Activated effector memory CD4-positive, alpha-beta T cell treated with Interleukin-2 at 50 U/mL for 16 hours (primary cell): ENCODE measurements at places on chromosomes 5 and 9.

GRCh38 chr9:126860757-126861466, 473 bp downstream of the ZBTB34 start:
- no peak for DNase-seq

DNA sequence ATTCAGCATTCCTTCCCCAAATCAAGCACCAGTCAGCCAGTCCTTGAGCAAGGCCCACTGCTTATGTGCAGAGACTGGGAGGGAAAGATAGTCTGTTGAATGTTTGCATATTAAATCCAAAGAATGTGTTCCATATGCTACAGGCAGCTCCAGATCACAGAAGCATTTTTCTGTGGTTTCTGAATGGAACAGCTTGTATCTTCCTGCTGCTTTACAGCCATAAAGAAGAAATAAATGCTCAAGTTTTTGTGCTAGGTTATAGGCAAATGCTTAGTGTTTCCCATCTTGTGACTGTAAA, 310.3 kb downstream of the TRIM36 start:
- no peak for DNase-seq

DNA sequence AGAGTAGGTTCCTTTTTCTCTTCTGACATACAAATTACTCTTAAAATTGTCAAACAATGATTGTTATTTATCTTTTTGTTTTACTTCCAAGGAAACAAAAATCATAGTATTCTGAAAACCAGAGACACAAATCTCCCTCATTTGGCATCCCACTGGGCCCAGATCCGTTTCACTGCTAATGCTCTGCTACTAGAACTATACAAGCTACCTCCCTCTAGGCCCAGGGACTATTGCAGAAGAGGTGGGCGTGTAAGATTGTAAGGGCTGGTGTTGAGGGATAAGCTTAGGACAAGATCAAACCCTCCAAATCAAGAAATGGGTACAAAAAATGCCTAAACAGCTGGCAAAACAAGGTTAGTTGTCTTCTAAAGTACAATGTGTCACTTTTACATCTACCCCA, 928.9 kb upstream of the CDH10 start:
- DNase-seq: no peak

GRCh38 chr9:99666571-99666970, 155.1 kb upstream of the NR4A3 start:
- DNase-seq: no peak

GRCh38 chr9:7121055-7121454, 363.3 kb downstream of the KDM4C start:
- no peak for DNase-seq

DNA sequence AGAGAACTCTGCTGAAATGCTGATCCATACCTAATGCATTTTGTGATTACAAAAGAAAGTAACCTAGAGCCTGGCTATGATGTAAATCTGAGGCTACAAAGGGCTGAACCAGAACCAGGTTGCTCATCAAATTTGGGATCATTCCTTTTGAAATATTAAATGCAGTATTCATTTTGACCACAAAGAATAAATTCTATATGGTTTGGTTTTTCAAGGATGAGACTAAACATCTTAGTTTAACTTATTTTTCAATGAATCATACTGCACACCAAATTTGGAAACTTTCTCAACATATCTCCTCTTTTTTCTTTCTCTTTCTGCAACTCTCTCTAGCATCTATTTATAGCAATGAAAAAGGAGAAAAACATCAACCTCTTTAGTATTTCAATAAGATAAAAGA, 46.5 kb downstream of the CEMIP2 start:
- no peak for DNase-seq

DNA sequence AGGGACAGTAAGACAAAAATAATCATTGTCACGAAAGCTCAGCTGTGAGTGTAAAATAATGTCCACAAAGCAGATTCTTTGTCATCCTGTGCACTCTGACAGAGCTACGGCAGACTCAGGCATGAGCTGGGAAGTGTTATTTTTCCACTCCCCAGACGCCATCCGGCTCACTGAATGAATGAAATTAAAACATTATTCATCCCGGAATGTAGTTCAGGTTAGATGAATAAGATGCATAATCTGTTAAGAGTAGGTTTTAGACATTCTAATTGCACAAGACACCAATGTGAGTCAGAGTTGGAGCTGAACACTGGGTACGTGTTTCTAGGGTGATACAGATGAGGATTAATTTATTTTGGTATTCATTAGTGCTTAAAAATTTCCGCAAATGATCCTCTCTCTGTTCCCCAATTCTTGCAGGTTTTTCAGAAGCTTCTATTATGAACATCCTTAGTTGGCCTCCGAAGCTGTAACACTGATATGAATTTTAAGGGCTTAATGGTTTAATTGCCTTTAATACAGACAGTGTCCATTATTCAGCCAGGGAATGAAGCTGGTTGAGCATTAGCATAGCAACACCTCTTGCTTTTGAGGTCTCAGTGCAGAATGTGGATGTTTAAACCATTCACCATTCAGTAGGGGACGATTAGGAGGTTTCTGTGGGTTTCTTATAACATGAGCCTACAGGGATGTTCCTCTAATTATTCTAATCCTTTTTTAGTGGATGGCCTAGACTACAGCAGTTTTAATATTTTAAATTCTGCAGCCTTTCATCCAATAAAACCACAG, 65.6 kb upstream of the FRRS1L start:
- DNase-seq: no peak

DNA sequence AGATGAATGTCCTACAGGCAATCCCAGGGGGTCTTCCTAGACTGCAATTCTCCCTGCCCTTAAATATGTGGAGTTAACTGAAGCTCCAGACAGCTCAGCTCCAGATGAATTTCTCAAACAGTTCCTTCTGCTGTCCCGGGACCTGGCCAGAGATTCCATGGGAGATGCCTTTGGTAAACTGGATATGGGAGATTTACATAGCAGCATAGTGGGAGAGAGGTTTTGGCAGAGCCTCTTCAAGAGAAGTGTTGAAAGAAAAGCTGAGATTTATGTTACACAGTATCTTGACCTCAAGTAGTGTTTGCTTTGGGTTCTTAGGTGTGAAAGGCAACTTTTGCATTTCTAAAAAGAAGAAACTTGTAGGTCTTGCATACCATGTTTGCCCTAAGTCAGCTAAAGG, 364.9 kb downstream of the ARRDC3 start:
- DNase-seq: no peak

DNA sequence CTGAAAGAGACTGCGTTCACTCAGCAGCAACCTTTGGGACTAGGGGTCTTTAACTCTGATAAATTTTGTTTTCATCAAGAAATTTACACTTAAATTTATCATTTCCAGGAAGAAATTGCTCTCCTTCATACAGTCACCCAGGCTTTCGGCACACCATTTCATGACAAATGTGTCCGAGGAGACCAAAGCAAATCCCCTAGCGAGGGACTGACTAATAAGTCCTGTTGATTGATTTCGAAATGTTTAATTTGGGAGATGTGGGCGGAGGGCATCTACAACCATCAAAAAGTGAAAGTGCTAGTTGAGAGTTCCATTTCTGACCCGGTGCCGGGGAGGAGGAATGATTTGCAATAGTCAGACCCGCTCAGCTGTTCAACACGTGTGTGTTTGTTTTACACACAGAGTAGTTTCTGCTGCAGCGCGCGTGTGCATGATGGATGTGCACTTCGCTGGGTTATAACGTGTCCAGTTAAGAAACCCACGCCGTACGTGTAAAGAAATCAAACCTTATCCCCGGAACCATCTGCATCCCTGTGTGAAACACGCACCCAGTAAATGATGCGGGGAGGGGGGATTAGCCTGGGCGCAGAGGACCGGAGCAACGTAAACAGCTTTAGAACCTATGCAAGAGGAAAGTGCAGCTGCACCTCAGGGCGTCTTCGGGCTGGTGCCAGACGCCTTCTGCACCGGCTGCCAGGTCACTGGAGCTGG, 845 bp upstream of the NR4A3 start:
- DNase-seq: peak; percentile 33
